ENCODE measurements at places on chromosomes 16 and 17.

DNA sequence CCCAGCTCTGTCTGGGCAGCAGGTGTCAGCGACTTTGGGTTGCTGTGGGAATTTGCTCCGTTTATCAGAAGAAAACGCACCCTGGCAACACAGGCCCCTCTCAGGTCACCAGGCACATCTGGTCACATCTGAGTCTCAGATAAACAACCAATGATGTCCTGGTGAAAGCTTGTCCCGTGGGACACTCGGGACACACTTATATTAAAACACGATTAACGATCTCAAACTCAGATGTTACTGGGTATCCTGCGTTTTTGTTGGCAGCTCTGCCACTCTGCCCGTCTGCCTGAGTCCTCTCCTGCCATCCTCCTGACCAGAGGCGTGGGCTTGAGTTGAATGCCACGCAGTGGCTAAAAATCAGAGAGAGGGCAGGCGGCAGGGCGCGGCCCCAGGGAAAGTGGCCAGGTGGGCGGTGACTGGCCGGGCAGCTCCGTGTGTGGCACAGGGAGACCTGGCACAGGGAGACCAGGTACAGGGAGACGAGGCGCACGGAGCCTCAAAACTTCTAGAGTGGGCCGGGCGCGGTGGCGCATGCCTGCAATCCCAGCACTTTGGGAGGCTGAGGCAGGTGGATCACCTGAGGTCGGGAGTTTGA is 2.1 kb downstream of the SECTM1 start:
- no peak for DNase-seq

DNA sequence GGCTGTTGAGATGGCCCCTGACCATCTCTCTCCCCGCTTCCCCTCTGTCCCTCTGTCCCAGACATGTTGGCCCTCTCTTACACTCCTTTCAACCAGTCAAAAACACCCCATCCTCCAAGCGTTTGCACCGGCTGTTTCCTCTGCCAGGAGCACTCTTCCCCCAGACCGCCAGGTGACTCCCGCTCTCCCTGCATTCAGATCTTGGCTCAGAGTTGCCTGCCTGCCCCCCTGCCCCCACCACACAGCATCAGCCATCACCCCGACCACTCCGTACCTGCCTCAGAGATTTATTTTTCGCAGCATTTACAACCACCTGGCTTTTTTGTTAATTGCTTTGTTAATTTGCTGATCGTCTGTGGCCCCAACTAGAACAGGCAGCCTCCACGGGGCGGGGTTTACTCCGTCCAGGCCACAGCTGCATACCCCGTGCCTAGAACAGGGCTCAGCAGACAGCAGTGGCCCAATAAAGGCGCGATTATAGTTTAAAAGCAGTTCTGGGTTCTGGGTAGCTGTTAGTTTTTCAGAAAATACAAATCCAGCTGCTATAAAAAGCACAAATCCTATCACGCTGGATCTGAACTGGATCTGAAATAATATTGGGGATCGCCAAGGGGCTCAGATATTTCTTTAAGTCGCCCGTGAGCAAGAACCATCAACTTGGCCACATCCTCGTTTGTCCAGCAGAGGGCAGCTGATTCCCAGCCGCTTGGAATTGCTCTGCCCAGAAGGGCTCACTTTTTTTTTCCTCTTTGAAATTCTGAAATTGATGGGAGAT is 173.6 kb downstream of the IRF8 start:
- DNase-seq, result no peak

- DNase-seq, result no peak
Observed at GRCh38 chr17:33243732-33244131, 49.4 kb downstream of the ASIC2 start.

DNA sequence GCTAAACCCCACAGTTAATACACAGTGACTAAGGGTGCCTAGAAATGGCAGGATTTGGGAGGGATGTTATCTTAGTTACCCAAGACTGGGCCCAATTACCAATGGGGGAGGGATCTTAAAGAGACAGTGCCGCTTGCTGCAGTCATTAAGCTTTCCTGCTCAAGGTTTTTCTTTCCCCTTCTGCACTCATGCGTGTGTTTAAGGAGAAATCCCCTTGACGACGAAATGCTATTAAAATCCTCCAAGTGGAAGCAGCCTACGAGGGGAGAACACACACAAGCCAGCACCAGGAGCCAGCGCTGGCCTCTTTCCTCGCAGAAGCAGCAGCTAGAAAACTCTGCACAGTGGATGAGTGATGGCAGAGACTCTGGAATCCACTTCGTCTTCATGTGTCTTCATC is 22.0 kb downstream of the SALL1 start:
- no peak for DNase-seq

- DNase-seq, result no peak
Observed at GRCh38 chr17:70976447-70976846, 807.1 kb downstream of the KCNJ2 start.

- DNase-seq, result no peak
Observed at GRCh38 chr16:14458576-14458975, 171.5 kb downstream of the PARN start.

Data from NCI-H524 treated with DMSO at 0.1 percent for 48 hours (cell line).